ENCODE measurements at places on chromosomes 11 and 22. TPM values are rescaled to one million over a fixed set of nuclear protein-coding genes. Genes with fewer than 3 reads are reported as not detected.

Gene TLCD5
- total RNA-seq: 6.4 TPM

Gene CFAP300
- 12.7 TPM for total RNA-seq

Gene MUS81
- total RNA-seq: 31.8 TPM

Gene CARNS1
- total RNA-seq: 0.16 TPM

Gene SUSD2
- 0.99 TPM for total RNA-seq

Gene KIRREL3
- total RNA-seq: 0.45 TPM

Gene ME3
- 56.9 TPM for total RNA-seq

Gene CHST1
- total RNA-seq: 0.82 TPM

Gene MICAL2
- total RNA-seq: 31.9 TPM

Gene ZDHHC24
- 8.6 TPM for total RNA-seq

Gene TFIP11
- total RNA-seq: 45.7 TPM

Gene OR51I2
- total RNA-seq: not detected

Gene POLA2
- 32.4 TPM for total RNA-seq

Gene JHY
- total RNA-seq: 9.3 TPM

Gene KRTAP5-4
- not detected for total RNA-seq

Gene MOV10L1
- total RNA-seq: 5.1 TPM

Gene SPA17
- total RNA-seq: 3.9 TPM

Gene ANO1
- total RNA-seq: not detected

Gene GRAP2
- total RNA-seq: not detected

Gene OR10D3
- total RNA-seq: not detected

Gene PPFIBP2
- 53.3 TPM for total RNA-seq

Gene DDIAS
- 14.3 TPM for total RNA-seq

Gene DNAJB7
- total RNA-seq: not detected

Gene OR52I2
- total RNA-seq: not detected

Gene PPM1F
- 27.1 TPM for total RNA-seq

Gene UBQLN3
- total RNA-seq: not detected

Gene KRTAP5-5
- total RNA-seq: not detected

Gene ASPHD2
- 4.2 TPM for total RNA-seq

Gene GNG3
- not detected for total RNA-seq

Gene RIN1
- 10.1 TPM for total RNA-seq

Gene THRSP
- not detected for total RNA-seq

Gene TPBGL
- total RNA-seq: not detected

Gene MGAT3
- 0.27 TPM for total RNA-seq

Gene UPK3A
- total RNA-seq: not detected

Gene GPR83
- total RNA-seq: not detected

Gene ARHGAP8
- total RNA-seq: 0.41 TPM

Gene CWC15
- 61.7 TPM for total RNA-seq

Gene TECTA
- 1.5 TPM for total RNA-seq

Gene LARGE1
- total RNA-seq: 15.0 TPM

Gene B4GALNT4
- total RNA-seq: 1.5 TPM

Gene MS4A3
- not detected for total RNA-seq

Gene CTTN
- total RNA-seq: 364 TPM

Gene GLYATL2
- total RNA-seq: 3.3 TPM

Gene CDC42EP1
- total RNA-seq: 30.3 TPM

Gene POU2AF1
- not detected for total RNA-seq

Gene MMP12
- total RNA-seq: not detected

Gene SLC6A5
- not detected for total RNA-seq

Gene PATE4
- total RNA-seq: not detected

Gene OR5D18
- not detected for total RNA-seq

Gene C11orf21
- not detected for total RNA-seq

Gene APOA5
- total RNA-seq: not detected

Gene UCP3
- 0.54 TPM for total RNA-seq

All from fibroblast of the aortic adventitia (primary cell).